ENCODE measurements at places on chromosomes 5 and 9. TPM values are rescaled to one million over a fixed set of nuclear protein-coding genes. Genes with fewer than 3 reads are reported as not detected.

The FAM13B gene
- total RNA-seq: 92.4 TPM

The SLC27A6 gene
- not detected for total RNA-seq

The PTCD2 gene
- total RNA-seq: 10.2 TPM

The LHX2 gene
- total RNA-seq: not detected

The SPATA31A1 gene
- not detected for total RNA-seq

The TAF11L8 gene
- total RNA-seq: not detected

The PLAC8L1 gene
- total RNA-seq: 2.0 TPM

The APBA1 gene
- total RNA-seq: 14.9 TPM

The SHISAL2B gene
- not detected for total RNA-seq

The SPATA31E1 gene
- not detected for total RNA-seq

The RFX3 gene
- 11.7 TPM for total RNA-seq

The MSX2 gene
- 2.1 TPM for total RNA-seq

The DDX4 gene
- total RNA-seq: not detected

The OR13C2 gene
- not detected for total RNA-seq

The PCDHB1 gene
- not detected for total RNA-seq

The ENTREP1 gene
- total RNA-seq: 2.4 TPM

The FCN2 gene
- not detected for total RNA-seq

The SLU7 gene
- total RNA-seq: 45.5 TPM

The PCDHB15 gene
- not detected for total RNA-seq

The TLR4 gene
- total RNA-seq: 6.6 TPM

The HRCT1 gene
- total RNA-seq: 32.6 TPM

The TAF1L gene
- total RNA-seq: not detected

The INSL4 gene
- total RNA-seq: not detected

The GADD45G gene
- 8.7 TPM for total RNA-seq

The WDR31 gene
- not detected for total RNA-seq

The DMRT3 gene
- not detected for total RNA-seq

The IFNK gene
- total RNA-seq: not detected

The CDKN2A gene
- 37.1 TPM for total RNA-seq

The AFAP1L1 gene
- total RNA-seq: 5.0 TPM

The MELK gene
- total RNA-seq: 1.2 TPM

The TRIM36 gene
- 48.5 TPM for total RNA-seq

The CREBRF gene
- 75.9 TPM for total RNA-seq

The KIF4B gene
- not detected for total RNA-seq

The HINT2 gene
- 23.5 TPM for total RNA-seq

The C9 gene
- total RNA-seq: not detected

The NAIF1 gene
- total RNA-seq: 13.7 TPM

The DMRT2 gene
- not detected for total RNA-seq

The ISL1 gene
- 0.53 TPM for total RNA-seq

The SPINK4 gene
- total RNA-seq: 639 TPM

The C1QTNF3 gene
- 33.0 TPM for total RNA-seq

The SPEF2 gene
- total RNA-seq: 7.4 TPM

The GPR151 gene
- not detected for total RNA-seq

All from Peyer's patch (tissue), 4 donors.